NCI-H2107 (cell line): ENCODE measurements at places on chromosomes 2 and 18.
A peak's percentile ranks its signal among the peaks of the same experiment; 100 is the strongest.

- DNase-seq, result no peak
Observed at GRCh38 chr18:58562999-58563667, 65.8 kb downstream of the ALPK2 start.

DNA sequence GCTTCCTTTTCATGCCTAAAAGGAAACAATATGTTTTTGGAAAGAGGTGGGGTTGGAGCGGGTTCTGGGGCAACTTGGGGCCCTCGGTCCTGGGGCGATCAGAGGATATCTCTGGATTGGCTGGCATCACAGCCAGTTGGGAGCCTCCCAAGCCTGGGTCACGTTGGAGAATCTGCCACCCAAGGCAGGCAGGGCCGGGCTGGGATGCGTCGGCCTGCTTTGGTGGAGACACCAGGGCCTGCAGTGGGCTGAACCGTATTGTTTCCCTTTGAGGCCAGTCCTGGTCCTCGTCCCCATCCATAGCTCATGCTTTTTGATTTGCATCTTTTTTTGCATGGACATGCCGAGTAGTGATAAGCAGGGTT lies 235.8 kb downstream of the ATAD2B start:
- DNase-seq, result no peak

DNA sequence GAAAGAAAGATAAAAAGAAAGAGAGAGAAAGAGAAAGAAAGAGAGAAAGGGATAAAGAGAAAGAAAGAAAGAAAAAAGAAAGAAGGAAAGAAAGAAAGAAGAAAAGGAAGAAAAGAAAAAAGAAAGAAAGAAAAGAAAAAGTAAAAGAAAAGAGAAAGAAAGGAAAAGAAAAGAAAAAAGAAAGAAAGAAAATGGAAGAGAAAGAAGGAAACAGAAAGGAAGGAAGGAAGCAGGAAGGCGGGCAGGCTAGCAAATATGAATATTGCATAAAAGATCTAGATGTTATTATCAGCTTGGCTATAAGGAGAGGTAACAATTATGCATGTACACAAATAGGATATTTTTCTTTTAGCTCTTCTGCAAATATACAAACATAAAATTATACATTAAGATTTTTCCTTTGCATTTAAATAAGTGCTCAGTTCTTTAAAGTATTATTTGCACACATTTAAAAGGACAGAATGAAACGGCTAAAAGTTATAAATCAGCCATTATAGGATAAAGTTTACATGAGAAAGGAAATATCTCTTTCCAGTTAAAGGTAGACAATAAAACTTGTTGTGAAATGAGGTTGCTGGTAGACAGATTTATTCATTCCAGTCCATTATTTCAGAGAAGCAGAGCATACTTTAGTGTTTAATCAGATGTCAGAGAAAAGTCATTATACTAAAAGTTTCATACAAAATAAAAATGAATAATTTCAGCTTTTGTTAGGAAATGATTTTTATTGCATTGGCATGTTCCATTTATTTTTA lies 511.4 kb downstream of the KCNJ3 start:
- DNase-seq, result no peak

GRCh38 chr18:33123862-33124518 lies 316.5 kb downstream of the CCDC178 start:
- DNase-seq, result no peak

- no peak for DNase-seq
Observed at GRCh38 chr2:49426996-49427395, 272.7 kb upstream of the FSHR start.

- DNase-seq, result no peak
Observed at GRCh38 chr2:380772-381171, 92.9 kb upstream of the ALKAL2 start.

- DNase-seq, result peak; percentile 10
Observed at GRCh38 chr2:16507655-16508489, 157.8 kb downstream of the CYRIA start.

GRCh38 chr2:191859681-191860080 lies 12.8 kb upstream of the CAVIN2 start:
- DNase-seq, result no peak

DNA sequence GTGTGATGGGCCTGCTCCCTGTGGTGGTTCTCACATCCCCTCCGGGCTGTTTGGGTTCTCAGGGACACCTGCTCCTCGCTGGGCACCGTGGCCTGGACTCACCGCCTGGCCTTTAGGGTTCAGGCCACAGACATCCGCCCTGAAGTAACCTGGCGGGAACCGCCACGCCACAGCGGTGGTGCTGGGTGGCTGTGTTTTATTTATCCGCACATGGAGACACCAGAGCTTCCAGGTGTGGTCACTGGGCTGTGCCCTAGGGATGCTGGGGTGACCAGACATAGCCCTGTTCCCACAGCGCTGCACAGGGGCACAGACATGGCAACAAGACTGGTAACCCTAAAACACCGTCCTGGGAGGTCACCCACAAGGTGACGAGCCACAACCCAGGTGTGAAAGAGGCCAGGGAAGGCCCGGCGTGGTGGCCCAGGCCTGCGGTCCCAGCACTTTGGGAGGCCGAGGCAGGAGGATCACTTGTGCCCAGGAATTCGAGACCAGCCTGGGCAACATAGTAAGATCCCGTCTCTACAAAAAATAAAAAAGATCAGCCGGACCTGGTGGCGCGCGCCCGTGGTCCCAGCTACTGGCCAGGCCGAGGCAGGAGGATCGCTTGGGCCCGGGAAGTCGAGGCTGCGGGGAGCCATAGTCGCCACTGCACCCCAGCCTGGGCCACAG lies 649 bp upstream of the HSBP1L1 start:
- DNase-seq, result no peak

GRCh38 chr18:64692826-64693225 lies 543.9 kb upstream of the LINC00305 start:
- DNase-seq, result no peak

- DNase-seq, result no peak
Observed at GRCh38 chr2:239104800-239105199, 256.9 kb downstream of the TWIST2 start.

DNA sequence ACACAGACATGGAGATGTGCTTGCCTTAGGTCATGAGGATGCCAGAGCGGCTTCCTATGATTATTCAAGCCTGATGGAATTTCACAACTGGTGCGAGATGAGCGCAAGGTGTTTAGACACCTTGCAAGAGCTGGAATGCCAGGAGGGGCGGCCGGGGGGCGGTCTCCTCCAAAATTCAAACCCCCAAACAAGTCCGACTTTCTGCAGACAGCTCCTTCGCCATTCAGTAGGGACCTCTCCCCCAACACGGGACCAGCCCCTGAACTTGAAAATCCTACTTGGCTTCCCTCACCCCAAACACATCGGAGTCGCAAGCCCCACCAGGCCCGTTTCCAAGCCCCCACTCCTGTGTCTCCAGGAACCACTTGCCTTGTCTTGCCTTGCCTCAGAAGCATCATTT lies 64.8 kb upstream of the ID2 start:
- DNase-seq, result no peak

DNA sequence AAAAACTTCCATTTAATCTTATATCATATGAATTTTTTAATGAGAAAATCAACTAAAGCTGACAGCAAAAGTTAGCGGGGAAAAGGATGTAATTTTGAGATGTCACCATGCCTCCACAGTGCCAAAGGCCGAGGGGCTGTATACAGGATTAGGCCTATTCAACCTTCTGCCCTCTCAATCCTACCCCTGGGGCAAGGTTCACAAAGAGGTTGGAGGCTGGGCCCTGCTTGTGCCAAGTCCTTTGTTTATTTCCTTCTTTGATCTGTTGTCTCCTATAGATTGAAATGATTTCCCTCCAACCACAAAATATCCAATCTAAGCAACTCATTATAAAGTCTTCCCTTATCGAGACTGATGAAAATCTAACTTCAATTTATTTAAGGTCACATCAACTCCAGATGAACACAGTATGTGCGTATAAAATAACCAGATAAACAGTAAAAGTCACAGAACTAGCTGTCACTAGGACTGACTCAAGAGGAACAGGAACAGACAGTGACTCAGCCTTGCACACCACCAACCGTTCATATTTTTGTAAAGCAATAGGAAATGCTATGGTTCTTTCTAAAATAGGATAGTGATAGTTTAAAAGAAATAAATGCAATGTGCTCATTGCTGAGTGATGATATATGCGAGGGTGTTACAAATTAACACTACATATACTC lies 95.8 kb downstream of the SLC25A12 start:
- no peak for DNase-seq

DNA sequence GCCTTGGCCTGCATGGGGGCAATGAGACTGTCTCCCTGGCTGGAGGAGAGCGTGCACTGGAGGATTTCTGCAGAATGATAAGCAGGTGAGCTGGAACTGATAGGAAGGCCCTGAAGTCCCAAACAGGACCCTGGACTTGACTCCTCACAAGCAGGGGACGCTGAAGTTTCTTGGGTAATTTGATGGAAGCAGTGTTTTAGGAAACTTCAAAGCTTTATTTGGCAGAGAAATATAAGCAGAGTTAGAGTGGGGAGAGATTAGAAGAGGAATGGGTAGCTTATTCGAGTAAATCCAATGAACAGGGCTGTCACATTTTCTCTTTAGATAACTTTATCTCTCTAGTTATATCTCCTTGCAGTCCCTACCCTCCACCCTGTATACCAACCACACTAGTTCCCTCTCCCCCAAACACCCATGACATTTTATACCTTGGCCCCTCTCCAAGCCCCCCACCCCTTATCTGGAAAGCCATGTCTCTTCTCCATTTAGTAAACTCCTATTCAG lies 73.6 kb upstream of the IGFBP5 start:
- no peak for DNase-seq

DNA sequence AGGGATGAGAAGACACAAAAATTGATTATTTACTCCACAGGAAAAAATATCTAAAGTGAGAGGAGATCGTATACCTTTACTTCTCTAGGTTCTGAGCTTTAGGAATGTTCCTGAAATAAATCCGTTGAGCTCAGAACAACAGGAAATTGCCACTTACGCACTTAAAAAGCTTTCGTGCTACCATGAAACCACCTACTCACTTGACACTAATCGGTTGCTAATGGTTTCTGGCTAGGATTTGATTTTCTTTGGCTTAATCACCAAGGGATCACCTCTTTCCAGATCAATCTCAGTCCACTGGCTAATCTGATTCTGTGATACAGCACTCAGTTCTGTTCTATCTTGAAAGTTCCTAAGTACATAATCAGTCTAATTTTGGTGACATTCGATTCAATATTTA lies 419.6 kb downstream of the DLGAP1 start:
- DNase-seq, result no peak

DNA sequence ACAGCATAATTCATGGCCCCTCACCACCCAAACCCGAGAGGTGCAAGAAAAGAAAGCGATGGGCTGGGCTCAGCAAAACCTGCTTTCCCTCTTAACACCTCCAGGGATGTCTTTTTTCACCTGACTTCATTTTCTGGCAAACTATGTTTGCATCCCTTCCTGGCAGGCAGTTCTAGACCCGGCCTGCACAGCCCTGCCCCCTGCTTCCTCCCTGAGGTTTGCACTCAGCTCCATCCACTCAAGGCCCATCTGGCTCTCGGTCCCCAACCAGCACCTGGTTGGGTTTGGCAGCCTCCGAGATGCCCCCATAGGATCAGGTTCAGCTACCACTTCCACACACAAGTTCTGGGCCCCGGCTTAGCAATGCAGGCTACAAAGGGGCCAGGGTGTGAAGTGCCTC lies 185.7 kb downstream of the SMAD7 start:
- no peak for DNase-seq

DNA sequence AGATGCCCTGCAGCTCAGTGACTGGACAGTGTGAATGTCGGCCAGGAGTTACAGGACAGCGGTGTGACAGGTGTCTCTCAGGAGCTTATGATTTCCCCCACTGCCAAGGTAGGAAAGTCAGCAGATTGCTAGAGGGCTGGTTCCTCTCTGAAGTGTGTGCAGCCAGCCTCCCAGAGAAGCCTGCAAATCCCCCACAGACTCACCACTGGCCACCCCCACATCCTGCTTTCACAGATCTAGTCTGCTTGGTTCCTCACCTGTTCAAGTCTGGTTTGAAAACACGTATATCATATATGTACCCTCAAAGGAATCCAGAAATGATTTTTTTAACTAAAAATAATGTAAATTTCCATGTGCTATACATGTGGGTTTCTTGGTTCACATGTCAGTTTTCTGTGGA lies 121.1 kb downstream of the LAMA3 start:
- DNase-seq, result no peak

- no peak for DNase-seq
Observed at GRCh38 chr2:236146436-236146835, 21.8 kb downstream of the GBX2 start.

DNA sequence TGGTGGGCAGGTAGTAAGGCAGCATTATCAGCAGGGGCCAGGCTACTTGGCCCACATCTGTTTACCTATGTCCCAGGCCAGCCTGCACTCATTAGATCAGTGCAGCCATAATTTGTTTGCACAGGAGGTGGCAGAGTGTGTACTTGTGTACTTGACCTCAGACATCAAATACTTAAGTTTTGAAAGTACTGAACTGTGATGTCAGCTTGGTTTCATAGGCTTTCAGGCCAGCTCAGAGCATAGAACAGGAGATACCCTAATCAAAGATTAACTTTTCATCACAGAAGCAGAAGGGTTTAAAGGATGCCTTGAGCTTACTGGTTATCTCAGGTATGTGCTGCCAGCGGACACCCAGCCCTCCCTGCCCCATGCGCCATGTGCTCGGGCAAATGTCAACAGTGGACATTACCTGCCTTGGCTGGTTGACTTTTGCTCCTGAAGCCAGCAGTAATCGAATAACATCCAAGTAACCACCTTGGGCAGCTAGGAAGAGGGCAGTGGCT lies 33.2 kb downstream of the ANKRD29 start:
- no peak for DNase-seq

GRCh38 chr2:232479341-232480200 lies 8.1 kb downstream of the ECEL1 start:
- no peak for DNase-seq

GRCh38 chr18:75210274-75211001 lies at the start of gene TSHZ1:
TSS of gene TSHZ1 (plus strand) at chr18:75210797. CDS start at chr18:75211877, 1,080 bp downstream.
- DNase-seq, result peak; percentile 88

GRCh38 chr18:73340135-73340977 lies 472.6 kb upstream of the NETO1 start:
- no peak for DNase-seq

DNA sequence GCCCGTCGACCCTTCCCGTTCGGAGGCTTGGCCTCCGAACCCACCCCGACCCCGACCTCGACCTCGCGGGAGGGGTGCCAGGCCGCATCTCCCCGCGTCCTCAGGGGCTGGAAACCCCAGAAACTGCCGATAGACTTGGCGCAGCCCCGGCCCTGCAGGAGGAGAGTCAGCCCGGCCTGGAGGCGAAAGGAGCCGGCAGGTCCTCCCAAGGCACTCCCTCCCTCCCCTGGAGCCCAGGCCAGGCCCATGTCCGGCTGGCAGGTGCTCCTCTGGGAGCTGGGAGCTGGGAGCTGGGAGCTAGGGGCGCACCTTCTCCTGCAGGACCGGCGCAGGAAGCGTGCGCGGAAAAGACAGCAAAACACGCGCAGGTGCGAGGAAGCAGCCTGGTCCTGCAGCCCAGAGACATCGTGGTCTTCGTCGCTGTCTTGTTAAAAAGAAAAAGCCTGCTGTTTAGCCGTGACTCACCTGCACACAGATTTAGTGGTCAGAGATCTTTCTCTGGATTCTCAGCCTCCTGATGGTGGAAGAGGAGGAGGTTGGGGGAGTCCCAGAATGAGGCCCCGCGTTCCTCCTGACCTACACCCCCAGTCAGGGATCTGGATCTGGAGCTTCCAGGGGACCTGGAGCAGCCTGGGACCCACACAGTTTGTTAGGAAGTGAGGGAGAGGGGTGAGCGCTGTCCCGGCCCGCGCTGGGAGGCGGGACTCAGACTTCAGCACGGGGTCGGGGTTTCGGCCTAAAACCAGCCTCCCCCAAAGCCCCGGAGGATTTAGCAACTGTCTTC lies 660 bp upstream of the MBP start:
- no peak for DNase-seq

- DNase-seq, result no peak
Observed at GRCh38 chr2:219695145-219695709, 67.8 kb downstream of the SLC4A3 start.
